ENCODE measurements at places on chromosomes 5 and 9.

- DNase-seq: no peak
These were observed 61.7 kb upstream of the PSD2 start for GRCh38 chr5:139733698-139734538.

- DNase-seq: no peak
These were observed 6.1 kb upstream of the ALDH1B1 start for GRCh38 chr9:38386319-38386895.

DNA sequence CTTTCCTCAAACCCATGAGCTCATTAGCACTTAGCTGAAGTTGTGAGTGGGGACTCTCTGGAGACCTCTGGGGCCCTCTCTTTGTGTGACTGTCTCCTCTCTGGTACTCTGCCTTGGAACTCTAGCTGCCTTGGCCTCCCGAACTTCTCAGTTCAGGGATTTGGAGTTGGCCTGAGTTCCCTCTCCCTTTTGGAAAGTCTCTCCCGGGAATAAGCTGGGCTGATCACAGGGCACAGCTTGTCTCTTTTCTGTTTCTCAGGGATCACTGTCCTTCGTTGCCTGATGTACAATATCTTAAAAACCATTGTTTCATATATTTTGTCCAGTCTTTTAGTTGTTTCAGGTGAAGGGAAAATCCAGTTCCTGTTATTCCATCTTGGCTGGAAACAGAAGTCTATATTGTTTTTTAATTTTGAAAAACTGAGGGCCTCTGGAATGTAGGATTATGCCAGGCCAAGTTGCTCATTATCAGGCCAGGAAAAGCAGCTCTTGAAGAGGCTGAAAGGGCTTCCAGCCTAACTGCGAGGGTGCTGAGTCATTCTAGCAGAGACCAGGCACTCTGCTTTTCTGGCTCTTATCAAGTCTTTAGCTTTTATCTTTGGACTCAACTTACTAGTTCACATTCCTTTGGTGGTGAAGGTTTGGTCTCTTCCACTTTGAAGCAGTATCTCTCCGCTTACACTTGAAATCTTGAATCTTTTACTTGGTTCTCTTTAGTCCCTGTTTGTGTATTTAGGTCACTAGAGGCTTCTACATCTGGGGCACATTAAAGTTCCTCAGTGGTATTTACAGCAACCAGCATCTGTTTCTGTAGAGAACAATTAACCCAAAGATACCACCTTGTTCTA is 8.4 kb upstream of the RGS3 start:
- no peak for DNase-seq

DNA sequence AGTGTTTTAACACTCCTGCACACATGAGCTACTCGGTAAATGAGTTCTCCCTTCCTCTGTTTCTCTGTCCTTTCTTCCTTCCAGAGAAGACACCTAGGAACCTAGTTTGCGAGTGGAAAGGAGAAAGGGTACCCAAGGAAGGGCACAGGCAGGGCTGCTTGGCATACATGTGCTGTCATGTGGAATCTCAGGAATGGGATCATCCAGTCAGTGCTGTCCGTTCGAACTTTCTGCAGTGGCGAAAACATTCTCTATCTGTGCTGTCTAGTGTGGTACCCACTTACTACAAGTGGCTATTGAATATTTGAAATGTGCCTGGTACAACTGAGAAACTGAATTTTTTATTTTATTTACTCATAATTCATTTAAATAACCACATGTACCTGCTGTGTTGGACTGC is 28.0 kb downstream of the NLN start:
- no peak for DNase-seq

- no peak for DNase-seq
These were observed 4.0 kb upstream of the SHOC1 start for GRCh38 chr9:111798786-111799185.

GRCh38 chr5:169426784-169427183 is 125.8 kb upstream of the SLIT3 start:
- DNase-seq: no peak

- DNase-seq: no peak
These were observed 213.1 kb downstream of the PSAT1 start for GRCh38 chr9:78510035-78510434.

- DNase-seq: no peak
These were observed 54.3 kb upstream of the ANKRD33B start for GRCh38 chr5:10509575-10509974.

DNA sequence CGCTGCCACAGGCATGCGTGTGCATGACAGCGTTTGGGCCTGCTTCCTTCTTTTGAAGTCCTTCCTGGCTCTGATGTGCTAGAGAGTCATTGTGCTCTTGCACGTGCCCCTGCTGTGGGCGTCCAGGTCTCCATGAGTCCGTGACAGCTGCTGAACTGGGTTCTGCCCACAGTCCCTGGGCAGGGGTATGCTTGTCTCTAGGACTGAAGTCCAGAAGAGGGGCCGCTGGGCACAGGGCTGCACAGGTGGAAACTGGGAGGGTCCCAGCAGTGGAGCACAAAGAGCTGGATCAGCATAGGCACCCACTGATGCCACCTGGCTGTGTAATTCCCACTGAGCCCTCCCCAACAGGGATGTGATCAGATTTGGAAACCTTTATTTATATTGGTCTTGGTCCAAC is 169.4 kb downstream of the IRX2 start:
- DNase-seq: no peak

DNA sequence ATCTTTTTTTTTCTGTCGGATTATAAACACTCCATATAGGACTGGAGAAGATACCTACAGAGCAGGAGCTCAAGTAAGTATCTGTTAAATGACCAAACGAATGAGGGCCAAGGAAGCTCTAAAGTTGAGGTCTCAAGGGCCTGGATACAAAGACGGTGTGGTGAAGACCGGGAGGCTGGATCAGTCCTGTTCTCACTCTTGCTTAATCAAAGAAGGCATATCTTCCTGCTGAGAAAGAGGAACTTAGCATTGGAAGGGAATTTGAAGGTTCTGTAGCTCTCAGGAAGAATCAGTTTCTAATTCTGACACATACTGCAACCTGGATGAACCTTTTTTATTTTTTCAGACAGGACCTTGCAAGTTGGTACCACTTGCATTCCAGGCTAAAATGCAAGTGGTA is 28.3 kb upstream of the PAX5 start:
- DNase-seq: no peak

DNA sequence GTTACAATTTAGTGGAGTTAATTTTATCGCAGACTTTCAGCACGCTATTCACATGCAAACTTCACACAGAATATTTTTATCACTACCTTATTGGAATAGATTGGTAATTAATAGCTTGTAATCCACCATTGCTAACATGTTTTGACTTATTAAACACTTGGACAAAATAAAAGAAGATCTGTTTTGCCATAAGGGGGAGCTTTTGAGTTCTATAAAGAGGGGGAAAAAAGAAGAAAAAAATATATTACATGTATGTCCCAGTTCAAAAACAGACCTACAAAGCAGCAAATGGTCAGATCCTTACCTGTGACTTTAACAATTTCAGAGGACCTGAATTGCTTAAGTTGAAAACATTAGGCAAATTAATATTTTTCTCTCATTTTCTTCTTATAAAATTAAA is 1.2 kb upstream of the PAPPA start:
- no peak for DNase-seq

DNA sequence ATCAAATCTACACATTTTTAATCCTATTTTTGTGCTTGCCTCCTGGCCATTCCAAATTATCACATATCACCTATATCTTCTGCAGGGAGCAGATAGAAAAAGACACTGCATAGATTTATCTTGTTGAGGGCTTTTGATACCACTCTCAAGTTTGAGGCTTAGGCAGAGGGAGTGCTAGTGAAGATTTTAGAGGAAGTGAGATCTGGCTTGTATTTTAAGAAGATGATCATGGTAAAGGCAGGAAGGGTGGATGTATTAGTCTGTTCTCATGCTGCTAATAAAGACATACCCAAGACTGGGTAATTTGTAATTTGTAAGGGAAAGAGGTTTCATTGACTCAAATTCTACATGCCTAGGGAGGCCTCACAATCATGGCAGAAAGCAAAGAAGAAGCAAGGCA is 220.9 kb upstream of the TUT7 start:
- no peak for DNase-seq

DNA sequence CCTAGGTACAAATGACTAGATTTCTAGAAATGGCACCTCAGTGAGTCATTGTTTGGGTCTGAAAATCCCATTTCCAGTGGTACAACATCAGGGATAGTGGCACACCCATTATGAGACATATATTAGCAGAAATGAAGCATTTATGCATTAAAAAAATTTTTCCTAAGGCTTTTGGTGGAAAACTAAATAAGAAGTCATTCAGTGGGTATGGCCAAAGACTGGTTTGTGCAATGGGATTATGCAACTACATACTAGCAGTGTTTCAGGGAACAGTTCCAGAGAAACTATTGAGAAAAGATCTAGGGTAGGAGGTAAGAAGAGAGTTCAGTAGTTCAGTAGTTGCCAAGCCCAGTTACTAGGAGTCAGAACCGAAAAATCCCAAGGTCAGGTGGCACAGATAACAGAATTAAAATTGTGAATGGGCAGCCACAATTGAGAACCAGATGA is 106.5 kb upstream of the HAPLN1 start:
- DNase-seq: no peak
